ENCODE measurements at places on chromosomes 7 and 10.

- DNase-seq = no peak
Observed at GRCh38 chr7:102186306-102186705, 100.4 kb upstream of the SH2B2 start.

- peak; percentile 41 for DNase-seq
Observed at GRCh38 chr10:103695584-103696005, 159.8 kb downstream of the SH3PXD2A start.

GRCh38 chr7:32868116-32868515 is 23.4 kb downstream of the KBTBD2 start:
- DNase-seq = no peak

- no peak for DNase-seq
Observed at GRCh38 chr7:93171606-93172226, 23.5 kb upstream of the SAMD9L start.

- DNase-seq = no peak
Observed at GRCh38 chr7:97187067-97187466, 69.6 kb downstream of the SDHAF3 start.

GRCh38 chr7:138937484-138937883 is 43.7 kb downstream of the KIAA1549 start:
- DNase-seq = no peak

GRCh38 chr7:7110706-7111105 is 71.6 kb upstream of the C1GALT1 start:
- DNase-seq = no peak

GRCh38 chr7:151472644-151473380 is 32.9 kb upstream of the CRYGN start:
- DNase-seq = peak; percentile 71

- no peak for DNase-seq
Observed at GRCh38 chr7:116322541-116322940, 112.2 kb downstream of the TES start.

DNA sequence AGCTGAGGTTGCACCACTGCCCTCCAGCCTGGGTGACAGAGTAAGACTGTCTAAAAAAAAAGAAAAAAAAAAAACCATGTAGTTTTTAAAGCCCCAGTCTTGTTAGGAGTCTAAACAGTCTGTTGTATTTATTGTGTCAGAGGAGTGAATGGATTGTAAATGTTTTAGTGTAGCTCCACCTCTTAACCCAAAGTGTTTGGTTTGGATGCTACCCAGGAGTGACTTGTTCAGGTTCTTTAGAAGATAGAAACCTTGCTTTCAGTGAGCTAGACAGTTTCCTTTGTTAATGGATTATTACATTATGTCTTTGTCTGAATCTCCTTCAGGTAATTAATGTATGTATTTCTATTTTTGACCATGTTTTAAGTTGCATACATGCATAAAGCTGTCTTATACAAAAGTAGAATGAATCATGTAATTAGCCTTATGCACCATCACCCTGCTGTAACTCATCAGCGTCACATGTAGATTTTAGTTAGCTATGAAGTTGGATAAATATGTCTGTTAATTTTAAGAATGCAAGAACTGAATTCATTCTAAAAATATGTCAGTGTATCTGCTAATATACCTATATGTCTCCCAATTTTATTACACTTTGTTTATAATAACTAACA is 97.7 kb downstream of the TAF3 start:
- no peak for DNase-seq

GRCh38 chr10:125373546-125373945 is 213.2 kb upstream of the CTBP2 start:
- DNase-seq = no peak

GRCh38 chr10:37401225-37401624 is 275.8 kb downstream of the ANKRD30A start:
- DNase-seq = no peak

DNA sequence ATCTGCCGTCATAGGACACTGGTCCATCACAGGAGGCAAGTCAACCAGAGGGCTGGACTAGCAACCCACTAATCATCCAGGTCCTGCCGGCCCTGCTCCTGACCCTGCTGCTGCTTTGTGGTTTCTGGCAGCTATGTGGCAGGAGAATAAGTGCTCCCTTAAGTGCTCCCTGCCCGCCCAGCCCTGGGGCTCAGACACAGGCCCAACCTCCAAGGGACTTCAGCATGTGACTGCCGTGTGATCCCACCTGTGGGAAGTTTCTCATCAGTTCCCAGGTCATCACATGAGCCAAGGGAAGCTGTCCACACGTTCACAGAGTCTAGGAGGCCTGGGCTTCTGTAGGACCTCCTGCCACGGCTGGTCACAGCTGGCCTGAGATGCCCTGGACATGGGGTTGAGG is 34.2 kb upstream of the ZNF488 start:
- DNase-seq = no peak

- no peak for DNase-seq
Observed at GRCh38 chr10:49654036-49654693, 25.3 kb upstream of the C10orf53 start.

- peak; percentile 36 for DNase-seq
Observed at GRCh38 chr10:27743877-27744801, 1.5 kb downstream of the MKX start.

DNA sequence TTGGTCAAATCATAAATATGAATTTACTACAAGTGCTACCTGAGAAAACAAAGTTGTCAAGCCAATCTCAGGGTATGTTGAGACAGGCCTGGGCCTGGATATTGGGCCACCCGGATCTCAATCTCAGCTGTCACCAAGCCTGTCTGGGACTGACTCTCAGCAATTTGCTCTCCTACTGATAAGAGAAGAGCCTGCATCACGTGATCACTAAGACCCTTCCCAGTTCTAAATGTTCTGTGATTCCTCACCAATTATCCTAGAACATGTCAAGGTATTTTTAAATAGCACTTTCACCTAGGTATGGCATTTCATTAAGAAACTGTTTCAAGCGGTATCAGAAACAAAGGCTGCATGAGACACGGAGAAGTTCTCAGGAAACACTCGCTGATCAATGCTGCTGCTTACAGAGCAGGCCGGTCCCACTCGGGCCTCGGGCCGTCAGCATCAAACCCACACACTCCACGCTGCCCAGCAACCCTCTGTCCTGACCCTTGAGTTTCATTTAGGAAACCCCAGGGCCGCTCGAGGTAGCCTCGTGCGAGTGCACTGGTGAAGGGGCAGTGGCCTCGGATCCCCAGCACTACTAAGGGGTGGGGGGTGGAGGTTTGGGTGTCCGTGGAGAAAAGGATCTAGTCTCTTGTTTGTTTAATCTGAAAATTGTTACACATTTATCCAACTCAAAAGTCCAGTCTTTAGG is 4.1 kb downstream of the KLF6 start:
- DNase-seq = no peak

GRCh38 chr10:1779796-1780195 is 42.5 kb upstream of the ADARB2 start:
- no peak for DNase-seq

DNA sequence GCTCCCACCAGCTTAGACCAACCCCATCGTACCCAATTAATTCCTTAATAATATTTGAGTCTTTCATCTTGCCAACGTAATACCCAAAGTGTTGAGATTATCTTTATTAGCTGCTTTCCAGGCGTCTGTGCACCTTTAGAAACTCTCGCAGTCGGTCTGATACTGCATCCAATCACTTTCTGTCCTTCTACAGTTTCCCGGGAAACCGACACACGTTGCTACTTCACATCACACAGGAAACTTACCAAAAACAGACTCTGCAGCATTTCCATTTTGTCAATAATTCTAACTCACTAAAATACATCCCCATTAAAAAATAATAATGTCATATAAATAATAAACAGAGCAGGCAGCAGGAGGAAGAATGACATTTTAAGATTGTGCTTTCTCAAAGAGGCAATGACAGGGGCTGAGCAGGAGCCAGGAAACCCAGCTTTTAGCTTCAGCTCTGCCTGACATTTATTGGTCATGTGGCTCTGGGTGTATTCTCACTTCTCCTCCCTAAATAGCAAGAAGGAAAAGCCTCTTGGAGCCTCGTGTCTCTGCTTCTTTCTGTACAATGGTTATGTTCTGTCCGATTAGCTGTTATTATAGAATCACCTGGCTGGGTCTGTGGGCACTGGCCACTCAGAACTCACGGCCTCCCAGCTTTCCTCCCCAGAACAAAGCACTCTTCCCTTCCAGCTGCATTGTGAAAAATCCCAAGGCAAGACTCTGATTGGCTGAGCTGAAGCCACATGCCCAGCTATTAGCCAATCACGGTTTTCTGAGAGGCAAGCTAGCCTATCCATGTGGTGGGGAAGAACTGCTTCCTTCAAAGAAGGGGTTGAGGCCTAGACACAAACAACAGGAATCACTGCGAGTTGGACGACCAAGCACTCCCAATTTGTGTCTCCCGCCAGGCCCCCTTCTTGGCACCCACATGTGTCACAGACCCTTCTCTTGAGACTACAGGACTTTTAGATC is 424.7 kb upstream of the FOXK1 start:
- no peak for DNase-seq

- no peak for DNase-seq
Observed at GRCh38 chr7:94400643-94401427, 6.1 kb downstream of the COL1A2 start.

GRCh38 chr7:68474661-68475216 is 1123.5 kb upstream of the AUTS2 start:
- DNase-seq = no peak

GRCh38 chr7:151675196-151675920 is 155.7 kb upstream of the RHEB start:
- no peak for DNase-seq

GRCh38 chr7:100896732-100897608 is 1.3 kb upstream of the ACHE start:
- DNase-seq = peak; percentile 78

DNA sequence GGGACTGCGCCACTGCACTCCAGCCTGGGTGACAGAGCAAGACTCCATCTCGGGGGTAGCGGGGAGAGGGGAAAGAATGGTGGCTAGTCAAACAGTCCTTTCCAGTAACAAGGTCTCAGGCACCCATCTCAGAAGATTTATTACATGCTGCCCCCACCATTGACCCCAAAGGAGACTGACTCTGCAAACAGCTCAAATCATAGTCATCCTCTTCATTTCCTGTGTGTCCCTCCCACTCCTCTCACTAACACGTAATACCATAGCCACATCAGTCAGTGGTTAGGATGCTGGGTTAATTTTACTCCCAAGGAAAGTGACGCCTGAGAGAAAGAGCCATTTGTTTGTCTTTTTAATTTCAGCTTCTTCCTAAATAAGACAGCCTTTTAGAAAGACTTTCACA is 56.6 kb upstream of the BET1 start:
- no peak for DNase-seq

DNA sequence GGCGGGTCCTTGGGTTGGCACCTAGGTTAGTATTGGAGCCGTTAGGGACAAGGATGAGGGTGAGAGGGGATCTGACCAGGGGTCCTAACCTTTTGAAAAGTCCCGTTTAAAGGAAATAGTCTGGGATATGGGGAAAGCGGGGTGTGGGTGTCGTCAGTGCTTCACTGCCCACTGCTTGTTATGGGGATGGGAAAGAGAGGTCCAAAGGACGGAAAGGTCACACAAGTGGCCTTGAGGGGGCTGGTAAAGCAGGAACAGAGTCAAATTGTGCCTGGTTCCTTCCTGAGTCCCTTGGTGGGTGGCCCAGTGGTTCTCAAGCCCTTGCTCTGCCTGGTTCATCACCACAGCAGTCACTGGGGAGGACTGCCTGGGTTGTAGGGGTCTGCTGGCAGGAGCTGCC is 2.6 kb upstream of the ZNF775 start:
- DNase-seq = no peak

DNA sequence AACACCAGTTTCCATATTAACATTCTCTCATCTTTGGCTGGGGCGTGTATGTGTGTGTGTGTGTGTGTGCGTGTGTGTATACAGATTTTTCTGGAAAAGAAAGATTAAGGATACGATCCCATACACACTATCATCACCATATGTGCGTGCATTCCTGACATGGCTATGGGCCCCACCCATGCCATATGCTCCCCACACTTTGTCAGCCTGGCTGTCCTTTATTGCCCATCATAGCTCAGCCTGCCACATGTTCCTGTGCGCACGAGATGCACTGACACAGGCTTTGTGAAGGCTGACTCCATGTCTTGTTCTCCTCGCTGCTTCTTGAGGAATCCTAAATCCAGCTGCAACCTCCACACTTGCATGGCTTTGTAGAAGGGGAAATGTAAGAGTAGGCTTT is 984.1 kb downstream of the LRMDA start:
- DNase-seq = no peak

DNA sequence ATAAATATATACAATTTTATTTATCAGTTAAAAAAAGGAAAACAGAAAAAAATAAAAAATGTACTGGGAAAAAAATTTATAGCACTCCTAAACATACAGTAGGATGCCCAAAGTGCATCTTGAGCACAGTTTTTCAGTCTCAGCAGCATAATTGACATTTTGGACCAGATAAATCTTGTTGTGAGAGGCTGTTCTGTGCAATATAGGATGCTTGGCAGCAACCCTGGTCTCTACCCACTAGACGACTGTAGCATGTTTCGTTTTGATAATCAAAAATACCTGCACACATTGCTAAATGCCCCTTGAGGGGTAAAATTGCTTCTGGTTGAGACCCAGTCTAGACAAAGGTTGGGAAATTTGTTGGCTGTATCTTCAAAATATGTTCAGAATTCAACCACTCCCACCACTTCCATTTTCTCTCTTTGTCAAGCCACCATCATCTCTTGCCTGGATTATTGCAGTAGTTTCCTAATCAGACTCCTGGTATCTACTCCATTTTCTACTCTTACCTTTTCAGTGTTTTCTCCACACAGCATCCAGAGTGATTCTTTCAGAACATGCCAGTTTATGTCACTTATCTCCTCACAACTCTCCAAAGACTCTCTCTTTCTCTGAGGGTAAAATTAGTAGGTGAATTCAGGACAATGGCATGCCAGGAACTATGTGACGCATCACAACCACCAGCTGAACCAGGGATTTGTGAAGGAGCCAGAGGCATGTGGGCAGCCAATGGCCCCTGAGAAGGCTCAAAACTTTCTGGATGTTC is 91.4 kb downstream of the GPR85 start:
- DNase-seq = no peak

DNA sequence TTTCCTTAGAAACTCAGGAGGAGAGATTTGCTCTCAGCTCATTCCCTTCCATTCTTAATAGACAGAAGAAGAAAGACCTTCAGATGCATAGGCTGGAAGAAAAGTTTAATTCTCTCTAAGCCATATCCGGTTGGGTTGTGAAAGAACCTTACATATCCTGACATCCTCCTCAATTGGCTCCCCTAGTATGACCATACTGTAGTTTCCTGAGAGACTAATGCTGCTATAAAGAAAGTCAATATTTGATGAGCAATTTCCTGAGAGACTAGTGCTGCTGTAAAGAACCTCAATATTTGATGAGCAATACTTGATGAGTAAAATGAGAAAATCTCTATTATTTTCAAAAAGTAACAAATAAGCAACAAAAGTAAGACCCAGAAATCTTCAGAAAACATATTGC is 888.5 kb upstream of the SORCS1 start:
- DNase-seq = no peak

GRCh38 chr7:112411186-112411795 is 39.0 kb upstream of the IFRD1 start:
- DNase-seq = no peak

DNA sequence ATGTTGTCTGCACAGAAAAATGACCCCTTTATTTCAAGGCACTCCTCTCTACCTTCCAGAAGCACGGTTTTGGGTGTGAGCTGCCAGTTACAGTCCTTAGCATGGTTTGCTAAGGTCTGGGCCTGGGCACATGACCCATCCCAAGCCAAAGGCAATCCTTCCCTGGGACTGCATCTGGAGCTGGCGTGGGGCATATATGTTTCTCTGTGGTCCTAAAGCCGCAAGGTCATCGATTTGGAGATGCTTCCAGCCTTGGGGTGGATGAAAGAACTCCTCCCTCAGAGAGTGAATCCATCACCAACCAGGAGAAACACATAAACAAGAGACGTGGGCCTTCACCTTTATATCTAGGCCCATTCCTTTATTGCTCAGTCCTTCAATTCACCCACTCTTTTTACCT is 50.1 kb upstream of the IGFBP3 start:
- no peak for DNase-seq

GRCh38 chr10:28668363-28669226 is 8.7 kb upstream of the BAMBI start:
- DNase-seq = peak; percentile 64

Measured in B cell (primary cell).